Activated T-cell treated with anti-CD3 and anti-CD28 coated beads, Interleukin-2, amount 50 U/mL, for 24 hours (primary cell): ENCODE measurements at places on chromosomes 6 and 20.

DNA sequence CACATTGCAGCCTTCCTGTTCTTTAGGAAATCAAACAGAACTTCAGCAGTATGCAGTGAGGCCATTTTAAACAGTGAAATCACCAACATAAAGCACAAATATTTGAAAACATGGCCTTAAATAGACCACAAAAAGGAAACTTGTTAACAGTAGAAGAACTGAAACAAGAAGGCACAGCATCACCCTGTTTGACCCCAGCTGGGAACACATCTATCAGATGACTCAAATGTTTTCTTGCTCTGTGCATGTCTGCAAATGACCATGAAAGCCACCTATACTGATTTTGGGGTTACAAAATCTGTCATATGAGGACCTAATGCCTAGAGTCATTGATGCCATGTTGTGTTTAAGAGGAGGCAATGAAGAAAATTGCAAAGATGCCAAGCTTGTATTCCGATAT is 123.8 kb upstream of the ADGRF1 start:
- no peak for DNase-seq

GRCh38 chr20:50169329-50169823 is 15.9 kb upstream of the PEDS1 start:
- DNase-seq = peak; percentile 91

GRCh38 chr6:158706369-158706982 is 56.6 kb downstream of the SYTL3 start:
- peak; percentile 18 for DNase-seq

DNA sequence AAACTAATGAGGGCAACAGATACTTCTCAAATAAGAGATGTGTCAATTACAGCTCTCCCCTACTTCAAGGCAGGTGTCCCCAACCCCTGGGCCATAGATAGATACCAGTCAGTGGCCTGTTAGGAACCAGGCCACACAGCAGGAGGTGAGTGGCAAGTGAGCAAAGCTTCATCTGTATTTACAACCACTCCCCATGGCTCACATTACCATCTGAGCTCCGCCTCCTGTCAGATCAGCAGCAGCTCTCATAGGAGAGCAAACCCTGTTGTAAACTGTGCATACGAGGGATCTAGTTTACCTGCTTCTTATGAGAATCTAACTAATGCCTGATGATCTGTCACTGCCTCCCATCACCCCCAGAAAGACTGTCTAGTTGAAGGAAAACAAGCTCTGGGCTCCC is 422.1 kb downstream of the GJA1 start:
- no peak for DNase-seq

GRCh38 chr6:97222903-97223302 is 60.1 kb downstream of the MMS22L start:
- no peak for DNase-seq

DNA sequence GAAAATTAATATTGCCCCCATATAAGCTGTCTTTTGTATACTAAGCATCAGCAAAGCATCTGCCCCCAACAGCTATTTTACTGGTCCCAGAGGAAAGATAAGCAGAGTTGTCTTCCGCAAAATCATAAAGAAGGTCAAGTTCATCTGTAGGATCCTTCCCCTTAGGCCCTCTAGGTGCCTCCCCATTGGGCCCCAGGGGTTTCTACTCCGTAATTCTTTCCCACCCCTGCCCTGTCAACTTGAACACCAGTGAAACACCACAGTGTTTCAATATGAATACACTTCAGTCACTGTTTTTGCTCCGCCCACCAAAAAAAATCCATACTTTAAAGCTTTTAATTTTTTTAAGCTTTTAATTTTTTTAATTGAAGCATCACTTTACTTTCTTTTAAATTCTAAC is 159.2 kb downstream of the ATXN1 start:
- DNase-seq = peak; percentile 60
